NCI-H1092 (cell line): ENCODE measurements at places on chromosomes 6 and 20.

DNA sequence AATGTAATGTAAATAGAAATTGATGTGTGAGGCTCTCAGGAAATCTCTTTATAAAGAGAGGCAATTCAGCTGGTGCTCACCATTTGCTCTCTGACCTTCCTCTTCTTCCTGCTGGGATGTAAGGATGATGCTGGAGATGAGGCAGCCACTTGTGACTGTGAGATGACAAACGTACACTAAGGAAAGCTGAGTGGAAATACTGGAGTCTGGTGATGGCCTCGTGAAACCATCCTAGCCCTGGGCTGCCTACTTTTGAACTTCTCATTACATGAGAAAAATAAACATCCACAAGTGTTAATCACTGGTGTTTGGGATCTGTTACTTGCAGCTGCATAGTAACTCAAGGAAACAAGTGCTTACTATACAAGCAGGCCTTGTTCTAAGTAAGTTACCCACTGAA lies 114.9 kb upstream of the NHSL1 start:
- no peak for DNase-seq

DNA sequence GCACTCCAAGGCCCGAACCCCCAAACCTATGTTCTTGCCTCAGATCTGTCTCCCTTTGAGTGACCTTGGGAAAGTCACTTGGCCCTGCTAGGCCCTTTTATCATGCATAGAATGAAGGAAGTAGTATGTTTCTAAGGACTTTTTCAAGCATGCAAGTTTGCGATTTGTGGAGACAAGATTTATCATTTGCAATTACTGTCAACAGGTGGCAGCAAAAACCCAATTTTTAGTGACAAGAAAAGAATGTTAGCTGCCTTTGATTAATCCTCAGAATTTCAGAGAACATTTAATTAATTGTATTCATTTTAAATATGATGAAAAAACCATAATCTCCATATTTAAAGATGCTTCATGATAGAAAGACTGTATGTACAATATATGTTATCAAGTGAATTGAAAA lies 28.3 kb upstream of the PREP start:
- DNase-seq = no peak

DNA sequence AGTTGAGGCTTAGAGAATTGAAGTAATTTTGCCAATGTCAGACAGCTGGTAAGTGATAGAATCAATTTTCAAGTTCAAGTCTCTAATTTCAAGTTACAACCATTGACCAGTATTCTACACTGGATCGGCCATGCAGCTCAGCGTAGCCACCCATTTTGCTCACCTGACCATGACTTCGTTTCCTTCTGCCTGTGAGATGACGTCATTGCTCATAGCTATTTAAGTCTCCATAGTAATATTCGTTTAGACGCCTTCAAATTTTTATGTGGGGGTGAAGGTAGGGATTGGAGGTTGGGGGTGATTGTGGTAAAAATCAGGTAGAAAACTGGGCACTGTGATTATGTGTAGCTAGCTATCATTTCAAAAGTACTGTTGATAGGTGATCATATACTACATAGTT lies 5.6 kb upstream of the HTR1B start:
- no peak for DNase-seq

DNA sequence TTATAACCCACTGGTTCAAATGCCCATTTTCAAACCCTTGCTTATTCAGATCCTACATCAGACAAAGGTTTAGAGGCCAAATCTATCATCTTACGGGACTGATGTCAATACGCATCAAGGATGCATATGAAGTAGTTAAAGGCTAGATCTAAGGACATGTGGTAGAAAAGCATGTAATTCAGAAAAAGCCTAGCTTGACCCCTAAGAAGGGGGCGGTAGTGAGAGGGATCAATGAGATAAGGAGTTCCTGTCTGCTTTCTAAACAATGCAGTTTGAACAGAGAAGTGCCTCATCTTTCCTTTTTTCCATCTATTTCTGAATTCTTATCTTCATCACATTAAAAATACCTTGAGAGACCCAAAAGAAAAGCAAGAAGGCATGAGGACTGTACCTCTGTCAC lies 237.7 kb downstream of the ARHGAP18 start:
- DNase-seq = no peak

- no peak for DNase-seq
Observed at GRCh38 chr20:50932016-50932485, 814 bp upstream of the ADNP start.

DNA sequence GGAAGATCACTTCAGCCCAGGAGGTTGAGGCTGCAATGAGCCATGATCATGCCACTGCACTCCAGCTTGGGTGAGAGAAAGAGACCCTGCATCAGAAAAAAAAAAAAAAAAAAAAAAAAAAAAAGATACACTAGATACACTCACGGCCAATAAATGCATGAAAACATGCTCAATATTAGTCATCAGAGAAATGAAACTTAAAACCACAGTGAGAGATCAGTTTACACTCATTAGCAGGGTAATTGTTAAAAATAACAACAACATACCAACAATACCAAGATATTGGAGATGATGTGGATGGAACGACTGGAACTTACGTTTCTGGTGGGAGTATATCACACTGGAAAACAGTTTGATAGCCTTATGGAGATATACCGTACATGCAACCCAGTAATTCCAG lies 29.9 kb downstream of the HS3ST5 start:
- no peak for DNase-seq

DNA sequence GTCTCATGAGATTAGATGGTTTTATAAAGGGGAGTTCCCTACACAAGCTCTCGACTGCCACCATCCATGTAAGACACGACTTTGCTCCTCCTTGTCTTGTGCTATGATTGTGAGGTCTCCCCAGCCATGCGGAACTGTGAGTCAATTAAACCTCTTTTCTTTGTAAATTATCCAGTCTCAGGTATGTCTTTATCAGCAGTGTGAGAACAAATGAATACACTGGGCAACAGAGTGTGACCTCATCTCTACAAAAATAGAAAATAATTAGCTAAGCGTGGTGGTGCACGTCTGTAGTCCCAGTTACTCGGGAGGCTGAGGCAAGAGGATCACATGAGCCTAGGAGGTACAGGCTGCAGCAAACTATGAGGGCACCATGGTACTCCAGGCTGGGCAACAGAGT lies 51.3 kb downstream of the MDN1 start:
- DNase-seq = no peak

GRCh38 chr6:39937686-39938333 lies 3.5 kb upstream of the MOCS1 start:
- no peak for DNase-seq

DNA sequence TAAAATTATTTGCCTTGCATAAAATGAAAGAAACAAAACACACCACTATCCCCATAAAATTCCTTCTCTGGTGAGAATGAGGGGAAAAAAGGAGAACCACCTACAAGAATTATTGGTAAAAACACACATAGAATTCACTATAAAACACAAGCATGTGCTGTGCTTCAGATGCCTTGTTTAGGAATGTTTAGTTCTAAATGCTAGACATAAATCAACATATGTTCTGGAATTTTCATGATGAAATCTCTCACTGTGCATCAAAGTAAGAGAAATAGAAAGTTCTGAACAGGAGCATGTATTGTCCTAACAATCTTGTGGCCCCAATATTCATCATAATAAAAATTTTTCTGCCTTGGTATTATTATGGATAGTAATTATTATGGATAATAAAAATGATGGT lies 111.0 kb downstream of the PLCB4 start:
- no peak for DNase-seq

DNA sequence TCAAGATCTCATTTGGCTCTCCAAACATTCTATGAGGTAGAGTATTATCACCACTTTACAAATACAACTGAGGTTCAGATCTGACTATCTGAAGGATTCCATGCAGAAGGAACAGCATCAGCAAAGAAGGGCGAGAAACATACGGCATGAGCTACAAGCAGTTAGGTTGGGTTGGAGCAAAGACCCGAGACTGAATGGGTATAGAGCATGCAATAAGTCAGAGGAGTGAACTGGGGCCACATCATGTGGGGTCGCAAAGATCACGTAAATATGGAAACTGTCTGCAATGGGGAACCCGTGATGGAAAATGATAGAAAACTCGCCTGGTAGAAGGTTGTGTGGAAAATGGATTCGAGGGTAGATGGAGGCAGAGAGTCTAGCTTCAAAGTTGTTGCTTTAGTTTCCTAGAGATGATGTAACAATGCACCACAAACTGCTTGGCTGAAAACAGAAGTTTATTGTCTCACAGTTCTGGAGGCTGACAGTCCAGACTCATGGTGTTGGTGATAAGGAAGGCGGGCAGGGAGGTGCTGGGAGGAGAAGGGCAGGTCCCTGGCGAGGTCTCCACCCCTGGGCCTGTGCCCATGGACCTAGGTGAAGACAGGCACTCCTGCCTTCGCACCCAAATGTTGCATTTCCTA lies 44.3 kb upstream of the BCLAF1 start:
- DNase-seq = no peak

DNA sequence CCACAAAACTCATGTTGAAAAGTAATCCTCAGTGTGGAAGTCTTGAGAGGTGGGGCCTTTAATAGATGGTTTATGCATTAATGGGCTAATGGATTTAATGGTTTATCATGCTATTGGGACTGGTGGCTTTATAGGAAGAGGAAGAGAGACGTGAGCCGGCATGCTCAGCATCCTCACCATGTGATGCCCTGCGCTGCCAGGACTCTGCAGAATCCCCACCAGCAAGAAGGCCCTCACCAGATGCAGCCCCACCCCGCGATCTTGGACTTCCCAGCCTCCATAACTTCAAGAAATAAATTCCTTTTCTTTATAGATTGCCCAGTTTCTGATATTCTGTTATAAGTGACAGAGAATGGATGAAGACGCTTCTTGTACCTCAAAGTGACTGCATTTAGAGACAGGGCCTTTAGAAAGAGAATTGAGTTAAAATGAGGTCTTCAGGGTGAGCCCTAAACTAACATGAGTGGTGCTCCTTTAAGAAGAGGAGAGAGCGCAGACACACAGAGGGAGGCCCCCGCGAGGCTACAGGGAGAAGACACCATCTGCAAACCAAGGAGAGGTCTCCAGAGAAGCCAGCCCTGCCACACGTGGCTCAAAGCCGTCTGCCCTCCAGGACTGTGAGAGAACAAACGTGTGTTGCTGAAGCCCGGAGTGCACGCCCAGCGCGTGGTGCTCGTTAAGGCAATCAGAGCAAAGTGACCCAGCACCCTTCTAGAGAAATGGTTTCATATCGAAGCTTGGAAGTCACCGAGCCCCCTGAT lies 56.9 kb downstream of the IRF4 start:
- DNase-seq = no peak

- DNase-seq = no peak
Observed at GRCh38 chr6:22322103-22323030, 25.5 kb upstream of the PRL start.

- DNase-seq = no peak
Observed at GRCh38 chr20:58864346-58864745, 11.8 kb downstream of the GNAS start.

DNA sequence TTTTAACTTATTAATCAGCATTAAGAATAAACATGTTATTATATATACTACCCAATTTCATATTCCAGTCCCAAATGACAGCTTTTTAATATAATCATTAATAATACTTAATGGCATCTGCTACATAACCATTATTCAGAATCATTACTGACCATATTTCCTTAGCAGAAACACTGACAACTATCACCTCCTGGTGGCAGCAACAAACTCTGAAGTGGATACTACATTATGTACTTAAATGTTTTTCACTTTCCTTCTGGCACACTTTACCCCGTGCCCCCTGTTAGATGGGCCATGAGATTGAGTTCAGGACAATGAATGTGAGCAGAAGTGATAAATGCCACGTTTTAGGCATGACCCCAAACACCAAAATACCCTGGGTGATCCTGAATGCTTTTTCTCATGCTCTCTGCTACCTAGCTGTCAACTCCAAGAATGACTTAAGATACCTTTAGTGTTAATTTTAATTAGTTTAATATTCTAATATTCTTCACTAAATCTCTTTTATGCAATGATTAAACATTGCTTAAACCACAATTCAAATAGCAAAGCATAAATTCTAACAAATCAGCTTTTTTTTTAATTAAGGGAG lies 77.1 kb downstream of the LMBRD1 start:
- DNase-seq = no peak

- no peak for DNase-seq
Observed at GRCh38 chr20:3621111-3621510, 42.1 kb downstream of the GFRA4 start.

DNA sequence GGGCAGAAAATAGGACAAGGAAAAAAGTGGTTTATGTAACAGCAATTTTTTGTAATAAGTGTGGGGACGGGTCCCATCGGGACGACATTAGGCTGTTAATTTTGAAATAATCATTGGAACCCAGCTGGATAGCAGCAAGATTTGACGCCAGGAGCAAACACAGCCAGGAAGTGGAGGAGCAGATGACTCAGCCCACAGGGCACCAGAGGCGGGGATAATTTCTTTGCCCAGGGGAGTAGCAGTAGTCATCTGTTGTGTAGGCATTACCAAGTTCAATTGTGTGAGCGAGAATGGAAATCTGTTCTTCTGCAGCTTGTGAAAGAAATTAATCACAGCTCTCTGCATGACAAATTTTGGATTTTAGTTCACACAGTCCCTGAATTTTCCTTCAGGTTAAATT lies 22.6 kb upstream of the RIN2 start:
- DNase-seq = peak; percentile 5

GRCh38 chr6:41730531-41731436 lies 4.6 kb downstream of the TFEB start:
- DNase-seq = no peak

- DNase-seq = no peak
Observed at GRCh38 chr6:45965792-45966191, 49.9 kb downstream of the CLIC5 start.

- DNase-seq = no peak
Observed at GRCh38 chr6:18596531-18596835, 209.3 kb downstream of the RNF144B start.

DNA sequence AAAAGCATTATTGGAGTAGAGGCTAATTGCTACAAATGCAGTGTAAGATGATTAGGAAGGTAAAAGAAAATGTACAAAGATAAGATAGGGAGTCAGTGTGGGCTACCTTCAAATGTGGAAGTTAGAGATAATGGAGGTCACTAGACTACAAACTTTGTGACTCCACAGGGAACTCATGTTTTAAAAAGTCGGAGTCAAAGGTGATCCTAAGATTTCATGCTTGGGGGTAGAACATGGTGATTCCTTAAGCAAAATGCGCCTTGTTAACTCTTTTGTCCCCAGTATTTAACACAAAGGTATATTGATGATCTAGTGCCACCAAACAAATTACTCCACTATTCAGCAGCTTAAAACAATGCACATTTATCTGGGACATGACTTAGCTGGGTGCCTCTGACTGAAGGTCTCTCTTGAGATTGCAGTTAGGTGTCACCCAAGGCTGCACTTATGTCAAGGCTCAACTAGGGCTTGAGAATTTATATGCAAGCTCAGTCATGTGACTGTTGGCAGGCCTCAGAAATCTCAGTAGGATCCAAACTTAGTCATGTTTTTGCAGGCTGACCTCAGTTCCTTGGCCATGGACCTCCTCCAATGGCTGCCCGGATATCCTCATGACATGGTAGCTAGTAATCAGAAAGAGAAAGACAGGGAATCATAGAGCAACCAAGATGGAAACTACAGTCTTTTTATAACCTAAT lies 11.4 kb upstream of the SNX9 start:
- no peak for DNase-seq

GRCh38 chr6:8065519-8065911 lies 1.3 kb upstream of the BLOC1S5 start:
- no peak for DNase-seq
